ENCODE measurements at places on chromosomes 4 and X. TPM values are rescaled to one million over a fixed set of nuclear protein-coding genes. Genes with fewer than 3 reads are reported as not detected.

MTTP gene
- total RNA-seq = 0.64 TPM

TLR6 gene
- total RNA-seq = 4.5 TPM

GRCh38 chr4:150909116-150909515 lies 106.0 kb downstream of the LRBA start:
- DNase-seq = no peak

- no peak for DNase-seq
Observed at GRCh38 chr4:140955641-140956040, 177.6 kb downstream of the RNF150 start.

DNA sequence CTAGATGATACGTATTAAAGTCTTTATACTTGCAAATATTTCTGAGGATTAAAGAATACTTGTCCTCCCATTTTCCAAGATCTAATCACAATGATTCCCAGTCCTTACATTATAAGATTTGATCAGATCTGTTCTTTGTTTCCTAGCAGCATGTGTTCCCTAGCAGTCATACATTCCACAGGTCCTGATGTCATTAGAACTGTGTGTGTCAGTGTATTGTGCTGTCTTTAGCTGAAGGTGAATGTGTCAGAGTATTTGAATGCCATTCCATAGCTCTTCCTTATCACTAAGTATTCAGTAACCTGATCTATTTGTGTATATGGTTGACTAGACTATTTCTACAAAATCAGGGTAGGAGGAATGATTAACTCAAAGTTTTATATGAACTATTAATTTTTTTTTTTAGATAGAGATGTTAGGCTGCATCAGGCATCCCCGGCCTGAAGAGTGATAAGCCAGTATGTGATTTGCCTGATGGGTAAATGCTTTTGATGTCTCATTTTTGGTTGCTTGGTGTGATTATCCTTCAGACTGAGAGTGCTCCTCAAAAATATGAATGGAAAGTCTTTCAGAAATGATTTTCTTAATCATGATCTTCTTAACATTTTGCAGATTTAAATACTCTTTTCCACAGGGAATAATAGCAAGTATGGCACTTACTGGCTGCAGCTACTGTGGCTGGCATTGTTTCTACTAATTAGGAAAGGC lies 4.4 kb downstream of the ADGRL3 start:
- no peak for DNase-seq

- DNase-seq = no peak
Observed at GRCh38 chr4:102554992-102555391, 53.8 kb downstream of the NFKB1 start.

- no peak for DNase-seq
Observed at GRCh38 chr4:80221161-80221560, 23.9 kb downstream of the PRDM8 start.

Data from natural killer cell treated with Interleukin-12 subunit alpha and Interleukin-12 subunit beta and Interleukin-15 and Interleukin-18, amount 100 ng/mL, for 72 hours (primary cell).